ENCODE measurements at places on chromosomes 12 and 14.

GRCh38 chr14:34258318-34258717, 203.7 kb downstream of the SPTSSA start:
- no peak for DNase-seq

DNA sequence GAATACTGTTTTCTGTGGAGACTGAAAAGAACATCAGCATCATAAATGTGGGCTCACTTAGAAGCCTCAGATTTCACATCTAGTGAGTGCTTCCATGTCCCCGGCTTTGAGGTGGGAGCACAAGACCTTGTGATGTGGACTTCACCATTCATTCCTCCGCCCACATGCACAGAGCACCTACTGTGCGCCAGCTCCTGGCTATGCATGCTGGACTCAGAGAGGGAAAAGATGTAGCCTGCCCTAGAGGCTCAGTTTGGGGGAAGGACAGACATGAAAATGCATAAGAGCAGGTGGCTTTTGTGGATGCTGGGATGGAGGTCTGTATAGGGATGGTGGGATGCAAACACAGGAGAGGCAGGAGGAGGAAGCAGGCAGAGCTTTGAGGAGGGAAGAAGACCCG, 65.0 kb downstream of the SERPINA3 start:
- DNase-seq = no peak

DNA sequence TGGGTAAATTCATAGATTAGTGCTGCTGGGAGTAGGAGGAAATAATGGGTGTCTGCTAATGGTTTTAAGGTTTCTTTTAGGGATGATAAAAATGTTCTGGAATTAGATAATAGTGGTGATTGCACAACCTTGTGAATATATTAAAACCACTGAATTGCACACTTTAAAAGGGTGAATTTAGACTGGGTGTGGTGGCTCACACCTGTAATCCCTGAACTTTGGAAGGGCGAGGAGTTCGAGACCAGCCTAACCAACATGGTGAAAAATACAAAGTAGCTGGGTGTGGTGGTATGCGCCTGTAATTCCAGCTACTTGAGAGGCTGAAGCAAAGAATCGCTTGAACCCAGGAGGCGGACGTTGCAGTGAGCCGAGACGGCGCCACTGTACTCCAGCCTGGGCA, 1.3 kb downstream of the RAD52 start:
- no peak for DNase-seq

GRCh38 chr12:54160089-54160488, 28.7 kb downstream of the SMUG1 start:
- DNase-seq = no peak

DNA sequence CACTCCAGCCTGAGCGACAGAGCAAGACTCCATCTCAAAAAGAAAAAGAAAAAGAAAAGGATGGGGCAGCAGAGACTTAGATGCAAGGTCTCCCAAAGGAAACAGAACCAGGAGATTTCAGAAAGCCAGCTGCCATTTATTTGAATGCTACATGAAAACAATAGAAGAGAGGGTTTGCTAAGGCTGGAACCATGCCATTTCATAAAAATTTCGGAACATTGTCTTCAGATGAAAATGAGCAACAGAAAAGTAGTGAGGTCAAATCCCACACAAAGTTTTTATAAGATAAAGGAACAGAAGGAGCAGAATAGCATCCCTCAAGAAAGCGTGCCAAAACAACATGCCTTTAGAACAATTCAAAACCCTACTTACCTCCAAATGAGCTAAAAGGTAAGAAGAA, 175.3 kb downstream of the ETV6 start:
- no peak for DNase-seq

GRCh38 chr14:72738161-72738611, 155.7 kb downstream of the DPF3 start:
- no peak for DNase-seq

DNA sequence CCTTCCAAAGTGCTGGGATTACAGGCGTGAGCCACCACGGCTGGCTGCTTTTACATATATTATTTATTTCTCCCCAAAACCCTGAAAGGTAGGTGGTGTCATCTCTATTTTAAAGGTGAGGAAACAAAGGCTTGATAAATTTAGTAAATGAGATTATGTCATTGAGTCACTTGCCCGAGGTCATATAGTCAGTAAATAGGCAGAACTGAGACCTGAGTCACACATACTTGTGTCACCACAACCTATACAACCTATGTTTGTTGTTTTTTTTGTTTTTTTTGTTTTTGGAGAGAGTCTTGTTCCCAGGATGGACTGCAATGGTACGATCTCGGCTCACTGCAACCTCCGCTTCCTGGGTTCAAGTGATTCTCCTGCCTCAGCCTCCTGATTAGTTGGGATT, 12.8 kb downstream of the TSFM start:
- DNase-seq = peak; percentile 75
